ENCODE measurements at places on chromosomes 3 and 15.

DNA sequence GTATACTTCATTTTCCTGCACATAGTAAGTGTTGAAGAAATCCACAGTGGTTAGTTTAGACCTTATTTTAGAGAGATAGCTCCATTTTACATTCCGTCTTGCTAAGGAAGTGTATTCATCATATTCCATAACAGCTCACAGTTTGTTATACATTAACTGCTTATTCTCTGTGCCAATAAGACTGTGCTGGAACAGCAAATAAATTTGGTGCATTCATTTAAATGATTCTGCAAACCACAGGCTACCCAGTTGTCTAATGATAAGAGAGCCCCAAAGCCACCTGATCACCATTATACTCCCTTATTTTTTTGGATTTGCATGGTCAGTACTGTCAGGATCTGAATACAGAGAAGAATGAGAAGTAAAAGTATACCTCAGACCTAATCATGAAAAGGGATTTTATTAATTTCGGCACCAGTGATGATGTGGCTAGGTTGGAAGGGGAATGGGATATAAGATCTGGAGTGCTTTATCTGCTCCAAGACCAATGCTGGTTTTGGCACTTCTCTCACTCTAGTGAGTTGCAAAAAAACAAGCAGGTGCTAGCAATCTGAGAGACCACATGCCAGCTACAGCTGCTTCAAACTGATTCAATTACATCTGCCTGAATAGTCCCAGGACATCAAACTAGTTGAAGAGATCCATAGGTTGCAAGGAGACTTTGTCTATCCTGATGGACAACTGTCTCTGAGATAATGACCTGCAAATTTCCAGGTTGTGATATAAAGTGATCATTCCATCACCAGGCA is 254.8 kb downstream of the ZBTB20 start:
- DNase-seq: no peak

DNA sequence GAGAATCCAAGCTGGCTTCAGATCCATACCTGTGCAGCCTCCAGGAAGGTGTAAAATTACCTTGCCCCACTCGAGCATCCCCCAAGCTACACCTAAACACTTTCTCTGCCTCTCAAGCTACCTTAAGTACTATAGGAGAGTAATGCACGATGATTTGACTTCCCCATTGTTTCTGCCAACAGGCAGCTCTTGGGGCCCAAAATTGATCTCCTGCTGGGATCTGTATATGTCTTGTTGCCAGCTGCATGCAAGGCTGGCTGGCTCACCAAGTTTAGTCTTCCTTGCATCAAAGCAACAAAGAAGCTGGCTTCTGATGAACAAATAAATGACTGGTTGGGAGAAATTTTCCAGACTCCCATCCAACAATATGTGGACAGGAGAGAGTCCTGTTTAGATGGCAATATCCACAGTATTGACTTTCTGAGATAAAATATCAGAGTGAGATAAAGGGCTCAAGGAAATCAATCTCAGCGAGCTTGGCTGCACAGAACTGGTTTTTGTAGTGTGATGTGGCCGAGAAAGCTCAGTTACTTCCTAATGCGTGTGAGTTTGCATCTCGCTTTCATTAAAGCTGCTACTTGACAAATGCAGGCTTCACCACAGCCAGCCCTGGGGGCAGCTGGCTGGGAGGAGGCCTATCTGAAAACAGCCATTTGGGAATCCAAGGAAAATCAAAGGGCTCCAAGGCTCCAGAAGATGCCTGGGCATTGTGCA is 140.7 kb downstream of the MINAR1 start:
- no peak for DNase-seq

DNA sequence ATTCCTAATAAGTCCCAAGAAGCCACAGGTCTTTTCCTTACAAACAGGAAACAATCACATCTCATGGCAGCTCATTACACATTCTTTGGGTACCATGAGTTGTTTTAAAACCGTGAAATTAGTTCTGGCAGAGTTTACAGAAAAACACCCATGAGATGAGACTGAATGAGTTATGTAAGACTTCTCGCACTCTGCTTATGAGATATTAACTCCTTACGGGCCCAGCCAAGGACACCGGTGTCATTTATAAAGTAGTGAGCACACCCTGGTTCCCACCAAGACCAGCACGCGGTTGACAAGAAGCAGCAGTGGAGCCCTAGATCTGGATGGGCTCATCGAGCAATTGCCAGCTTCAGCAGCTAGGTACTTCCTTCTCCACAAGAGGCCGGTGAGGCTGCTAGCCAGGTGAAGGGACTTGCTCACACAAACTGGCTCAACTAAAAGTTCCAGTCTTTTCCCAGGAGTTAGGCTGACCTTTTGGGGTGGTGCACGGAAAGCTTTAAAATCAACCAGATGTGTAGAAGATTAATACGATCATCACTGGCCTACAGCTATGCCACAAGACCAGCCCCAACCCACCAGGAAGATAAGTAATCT is 318.6 kb upstream of the ICE2 start:
- DNase-seq: no peak

DNA sequence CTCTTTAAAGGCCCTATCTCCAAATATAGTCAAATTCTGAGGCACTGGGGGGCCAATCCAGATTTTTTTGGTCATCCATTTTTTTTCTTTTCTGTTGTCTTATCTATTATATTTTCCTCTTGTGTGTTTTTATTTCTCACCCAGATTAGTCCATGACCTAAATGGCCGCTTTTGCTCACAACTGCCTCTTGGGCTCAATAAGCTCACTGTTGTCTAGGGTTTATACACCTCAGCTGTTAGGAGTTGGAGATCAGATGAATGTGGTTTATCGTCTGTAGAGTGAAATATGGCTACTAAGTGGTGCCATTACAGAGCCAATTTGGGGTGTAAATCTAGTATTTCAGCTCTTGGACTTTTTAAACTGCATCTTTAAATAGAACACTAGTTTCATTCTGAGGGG is 173.3 kb downstream of the GHSR start:
- DNase-seq: no peak

- no peak for DNase-seq
These were observed 421.4 kb downstream of the SHQ1 start for GRCh38 chr3:72426618-72427397.

DNA sequence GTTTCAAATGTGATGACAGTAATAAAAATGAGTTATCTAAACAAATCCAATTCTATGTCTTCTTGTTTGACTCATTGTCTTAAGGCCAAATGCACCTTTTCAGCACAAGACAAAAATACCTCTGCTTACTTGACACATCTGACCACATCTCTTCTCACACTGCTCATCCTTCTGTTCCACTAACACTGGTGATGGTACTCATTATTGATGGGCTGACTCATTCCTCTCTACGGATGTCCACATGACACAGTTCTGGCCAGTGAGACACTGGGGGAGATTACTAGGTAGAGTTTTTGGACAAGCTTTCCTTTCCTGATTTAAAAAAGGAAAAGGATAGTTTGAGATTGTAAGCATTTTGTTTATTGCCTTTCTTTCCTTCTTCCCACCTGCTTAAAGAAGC is 410.6 kb upstream of the THRB start:
- DNase-seq: no peak

DNA sequence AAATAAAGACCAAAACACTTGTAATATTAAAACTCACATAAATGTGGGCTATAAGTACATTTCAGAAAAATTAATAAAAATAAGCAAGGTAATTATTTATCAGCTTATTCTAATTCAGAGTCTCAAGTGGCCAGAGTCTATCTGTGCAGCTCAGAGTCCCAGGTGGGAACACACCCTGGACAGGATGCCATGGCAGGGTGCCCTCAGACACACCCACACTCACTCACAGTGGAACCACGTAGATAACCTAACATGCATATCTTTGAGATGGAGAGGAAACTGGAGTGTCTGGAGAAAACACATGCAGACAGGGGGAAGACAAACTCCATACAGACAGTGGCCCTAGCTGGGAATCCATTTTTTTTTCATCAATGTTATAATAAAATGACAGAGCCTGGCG is 37.2 kb downstream of the FSIP1 start:
- no peak for DNase-seq

DNA sequence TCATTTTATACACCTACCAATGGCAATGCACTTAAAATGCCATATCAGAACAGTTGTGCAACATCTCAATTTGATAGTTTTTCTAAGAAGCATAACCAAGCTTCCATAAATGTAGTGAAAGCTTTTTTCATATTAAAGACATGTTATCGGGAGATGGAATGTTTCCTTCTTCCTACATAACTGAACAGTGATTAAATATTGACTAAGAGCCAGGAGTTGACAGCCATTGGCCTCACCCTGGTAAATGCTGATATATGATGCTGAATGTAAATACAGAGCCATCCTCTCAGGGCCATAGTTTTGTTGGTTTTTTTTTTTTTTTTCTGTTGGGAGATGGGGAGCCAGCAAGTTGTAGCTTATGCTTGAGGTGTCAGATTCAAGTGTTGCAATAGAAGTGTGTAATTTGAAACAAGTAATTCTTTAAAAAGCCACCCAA is 203.3 kb upstream of the IL12A start:
- DNase-seq: no peak

- DNase-seq: no peak
These were observed 49.8 kb downstream of the PPCDC start for GRCh38 chr15:75073197-75073596.

DNA sequence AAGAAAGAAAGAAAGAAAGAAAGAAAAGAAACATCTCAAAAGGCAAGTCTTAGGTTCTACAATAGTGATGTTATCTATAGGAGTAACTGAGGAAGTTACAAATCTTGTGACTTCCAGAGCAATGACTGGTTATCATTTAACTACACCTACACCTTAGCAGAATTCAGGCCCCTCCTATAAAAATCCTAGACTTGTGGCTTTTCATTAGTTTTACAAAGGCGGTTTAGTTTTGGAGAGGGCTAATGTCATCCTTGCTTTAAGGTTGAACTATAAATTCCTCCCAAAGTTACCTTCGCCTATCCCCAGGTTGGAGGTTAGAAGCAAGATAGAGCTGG is 4.1 kb upstream of the SCAP start:
- DNase-seq: no peak
